B cell (primary cell): ENCODE measurements at places on chromosomes 13 and 19.

DNA sequence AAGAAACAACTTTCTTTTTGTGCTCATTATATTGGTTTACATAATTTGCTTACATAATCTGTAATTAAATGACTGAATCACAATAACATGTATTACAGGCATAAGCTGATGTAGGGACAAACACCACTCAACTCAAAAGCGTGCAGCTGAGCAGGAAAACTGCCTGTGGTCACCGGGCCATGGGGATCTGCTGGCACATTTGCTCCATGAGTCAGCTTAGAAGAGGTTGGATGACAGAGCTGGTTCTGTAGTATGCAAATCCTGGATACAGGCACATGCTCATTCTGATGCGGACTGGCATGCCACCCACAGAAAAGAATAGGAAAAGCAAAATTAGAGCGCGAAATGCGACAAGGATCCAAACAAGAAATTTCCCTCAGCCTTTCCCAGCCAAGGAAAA, 128.6 kb downstream of the USP12 start:
- DNase-seq: no peak

- no peak for DNase-seq
Observed at GRCh38 chr13:48431431-48431830, 18.5 kb upstream of the LPAR6 start.

DNA sequence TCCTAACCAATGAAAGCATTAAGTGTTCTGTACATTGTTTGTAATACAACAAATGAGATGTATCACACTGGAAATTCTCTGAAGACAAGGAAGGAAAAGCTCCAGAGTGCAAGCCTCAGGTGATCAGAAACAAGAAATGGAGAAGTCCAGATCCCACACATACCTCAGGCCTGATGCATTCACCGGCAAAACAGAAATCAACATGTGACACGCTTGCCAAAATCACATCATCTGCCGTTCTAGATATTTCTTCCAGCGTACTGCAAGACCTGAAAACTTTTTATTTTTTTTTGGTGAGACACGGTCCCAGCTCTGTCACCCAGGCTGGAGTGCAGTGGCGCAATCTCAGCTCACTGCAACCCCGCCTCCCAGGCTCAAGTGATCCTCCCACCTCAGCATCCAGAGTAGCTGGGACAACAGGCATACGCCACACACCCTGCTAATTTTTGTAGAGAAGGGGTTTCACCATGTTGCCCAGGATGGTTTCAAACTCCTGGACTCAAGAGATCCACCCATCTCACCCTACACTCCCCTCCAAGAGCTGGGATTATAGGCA, 48.6 kb downstream of the FOXO1 start:
- DNase-seq: no peak

DNA sequence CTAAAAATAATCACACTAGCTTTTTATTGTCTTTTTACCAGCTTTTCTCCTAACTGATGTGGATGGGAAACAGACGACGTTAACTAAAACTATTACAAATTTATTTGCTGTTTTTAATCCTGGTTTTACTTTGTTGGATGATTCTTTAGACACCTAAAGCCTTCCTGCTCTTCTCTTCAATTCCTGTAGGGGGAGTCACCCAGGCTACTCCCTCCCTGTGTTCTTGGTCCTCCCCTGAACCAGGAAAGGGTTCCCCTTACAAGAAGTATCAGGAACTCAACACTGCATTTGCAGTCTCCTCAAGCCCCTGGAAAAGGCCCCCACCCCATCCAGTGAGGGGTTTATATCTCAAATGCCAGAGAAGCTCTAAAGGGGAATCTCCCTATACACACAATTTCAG, 206.1 kb downstream of the SUCLA2 start:
- DNase-seq: no peak

DNA sequence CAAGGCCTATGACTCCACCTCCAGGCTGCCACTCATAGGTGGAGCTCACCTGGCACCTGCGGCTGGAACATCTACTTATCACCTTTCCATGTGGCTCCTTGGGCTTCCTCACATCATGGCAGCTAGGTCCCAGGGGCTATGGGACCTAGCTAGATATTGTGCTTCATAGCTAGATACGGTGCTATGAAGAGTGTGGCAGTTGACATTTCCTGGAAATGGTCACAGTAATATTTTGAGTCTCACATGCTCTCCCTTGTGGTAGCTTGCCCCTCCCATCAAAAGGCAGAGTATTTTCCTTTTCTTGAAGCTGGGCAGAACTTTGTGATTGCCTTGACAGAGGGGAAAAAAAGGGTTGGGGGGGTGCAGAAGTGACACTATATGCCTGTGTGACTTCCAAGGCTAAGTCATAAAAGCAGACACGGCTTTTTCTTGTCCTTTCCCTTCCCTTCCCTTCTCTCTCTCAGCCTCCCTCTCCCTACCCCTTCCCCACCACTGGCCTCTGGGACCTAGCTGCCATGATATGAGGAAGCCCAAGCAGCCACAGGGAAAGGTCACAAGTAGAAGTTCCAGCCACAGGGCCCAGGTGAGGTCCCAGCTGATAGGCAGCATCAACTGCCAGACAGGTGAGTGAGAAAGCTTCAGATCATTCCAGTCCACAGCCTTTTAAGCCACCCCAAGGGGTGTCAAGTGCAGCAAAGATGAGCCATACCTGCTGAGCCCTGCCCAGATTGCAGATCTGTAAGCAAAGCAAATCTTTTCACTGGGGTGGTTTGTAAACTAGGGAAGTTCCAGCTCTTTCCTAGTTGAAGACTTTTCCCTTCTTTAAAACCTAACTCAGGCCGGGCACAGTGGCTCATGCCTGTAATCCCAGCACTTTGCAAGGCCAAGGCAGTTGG, 6.9 kb upstream of the HIF3A start:
- no peak for DNase-seq

DNA sequence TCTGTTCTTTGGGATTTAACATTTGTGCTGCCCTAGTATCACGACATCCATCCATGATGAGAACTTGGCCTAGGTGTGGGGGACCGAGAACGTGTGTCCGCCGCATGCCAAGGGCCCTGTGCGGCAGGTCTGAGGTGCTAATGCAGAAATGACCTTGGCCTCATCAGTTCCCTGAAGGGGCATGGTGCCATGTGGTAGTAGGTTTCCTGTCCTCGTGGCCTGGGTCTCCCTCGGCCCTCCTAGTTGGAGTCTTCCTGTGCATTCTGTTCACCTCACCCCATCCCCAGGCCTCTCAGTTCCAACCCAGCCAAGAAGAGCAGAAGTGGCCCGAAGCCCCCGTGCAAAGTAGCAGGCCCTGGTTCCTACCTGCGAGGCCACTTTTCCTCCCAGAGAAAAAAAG, 59.8 kb downstream of the GGACT start:
- DNase-seq: no peak
